ENCODE measurements at places on chromosomes 1 and 21.

GRCh38 chr21:42319376-42319775 is 4.2 kb upstream of the TFF3 start:
- DNase-seq = no peak

DNA sequence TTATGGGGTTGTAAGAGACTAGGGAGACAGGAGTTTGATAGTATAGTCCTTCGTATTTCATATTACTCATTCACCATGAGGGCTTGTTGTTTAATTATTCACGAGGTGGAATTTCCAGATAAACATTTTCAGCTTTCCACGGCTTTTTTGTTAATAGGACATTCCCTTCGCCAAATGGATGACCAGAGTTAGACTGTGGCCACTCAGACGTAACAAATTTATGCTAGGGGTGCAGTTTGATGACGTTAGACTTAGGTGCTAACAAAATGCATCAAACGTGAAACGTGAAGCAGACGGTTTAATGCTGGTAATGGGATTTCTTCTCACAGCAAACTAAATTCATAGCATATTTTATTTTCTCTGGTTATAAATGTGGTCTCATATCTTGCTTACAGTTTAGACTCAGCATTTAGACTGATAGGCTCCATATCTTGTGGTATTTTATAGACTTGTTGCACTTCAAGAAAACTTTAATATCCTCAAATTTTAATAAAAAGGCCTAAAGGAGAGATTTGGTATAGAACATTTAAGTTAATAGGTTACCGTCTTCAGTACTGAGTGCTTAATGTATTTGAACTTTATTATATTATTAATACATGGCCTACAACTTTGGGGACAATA is 2.3 kb downstream of the DHX9 start:
- no peak for DNase-seq

DNA sequence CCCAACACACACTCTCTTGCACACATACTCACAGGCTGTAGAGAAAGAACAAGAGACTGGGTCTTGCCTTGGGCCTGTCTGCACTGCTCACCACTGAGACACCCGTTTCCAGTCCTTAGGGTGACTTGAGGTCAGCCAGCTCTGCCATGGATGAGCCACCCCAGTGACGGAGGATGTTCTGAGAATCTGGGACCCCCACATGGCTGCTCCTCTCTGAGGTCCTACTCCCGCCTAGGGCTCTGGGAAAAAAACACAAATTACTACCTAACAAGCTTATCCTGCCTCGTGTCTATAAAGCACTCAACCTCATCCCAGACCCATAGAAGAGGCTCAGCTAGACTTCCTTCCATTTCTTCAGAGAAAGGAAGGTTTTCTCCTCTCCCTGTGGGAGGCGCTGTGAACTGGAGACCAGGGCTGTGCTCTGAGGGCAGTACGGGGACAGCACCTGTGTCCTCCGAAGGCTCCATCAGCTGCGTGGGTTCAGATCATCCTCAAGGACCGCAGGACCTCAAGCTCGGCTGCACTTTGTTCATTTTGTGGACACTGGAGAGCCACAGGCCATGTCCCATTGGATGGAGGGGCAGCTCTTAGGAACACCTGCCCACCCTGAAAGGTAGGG is 4.3 kb upstream of the CLEC20A start:
- DNase-seq = no peak

- no peak for DNase-seq
These were observed 200.3 kb upstream of the FOXD3 start for GRCh38 chr1:63122079-63122478.

DNA sequence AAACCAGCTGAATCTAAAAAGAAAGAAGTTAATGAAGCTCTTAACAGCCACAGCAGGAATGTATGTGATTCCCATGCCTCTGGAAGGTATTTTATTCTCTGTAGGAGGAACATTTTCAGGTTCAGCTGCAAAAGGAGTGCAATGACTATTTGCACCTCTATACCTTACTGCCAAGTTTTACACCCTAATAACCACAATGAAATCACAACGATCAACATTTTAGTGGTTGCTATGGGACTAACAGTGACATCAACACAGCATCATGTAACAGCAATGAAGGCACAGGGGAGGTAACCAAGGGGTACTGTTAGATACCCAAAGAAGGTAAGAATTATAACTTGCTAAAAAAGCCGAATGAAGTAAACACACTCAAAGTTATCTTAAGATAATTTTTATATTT is 116.3 kb upstream of the HP1BP3 start:
- no peak for DNase-seq

- no peak for DNase-seq
These were observed 1.4 kb upstream of the CACNA1S start for GRCh38 chr1:201113451-201114244.

GRCh38 chr1:119133987-119134386 is 6.5 kb downstream of the WARS2 start:
- DNase-seq = no peak

GRCh38 chr1:218330043-218330623 is 15.0 kb upstream of the TGFB2 start:
- DNase-seq = no peak

DNA sequence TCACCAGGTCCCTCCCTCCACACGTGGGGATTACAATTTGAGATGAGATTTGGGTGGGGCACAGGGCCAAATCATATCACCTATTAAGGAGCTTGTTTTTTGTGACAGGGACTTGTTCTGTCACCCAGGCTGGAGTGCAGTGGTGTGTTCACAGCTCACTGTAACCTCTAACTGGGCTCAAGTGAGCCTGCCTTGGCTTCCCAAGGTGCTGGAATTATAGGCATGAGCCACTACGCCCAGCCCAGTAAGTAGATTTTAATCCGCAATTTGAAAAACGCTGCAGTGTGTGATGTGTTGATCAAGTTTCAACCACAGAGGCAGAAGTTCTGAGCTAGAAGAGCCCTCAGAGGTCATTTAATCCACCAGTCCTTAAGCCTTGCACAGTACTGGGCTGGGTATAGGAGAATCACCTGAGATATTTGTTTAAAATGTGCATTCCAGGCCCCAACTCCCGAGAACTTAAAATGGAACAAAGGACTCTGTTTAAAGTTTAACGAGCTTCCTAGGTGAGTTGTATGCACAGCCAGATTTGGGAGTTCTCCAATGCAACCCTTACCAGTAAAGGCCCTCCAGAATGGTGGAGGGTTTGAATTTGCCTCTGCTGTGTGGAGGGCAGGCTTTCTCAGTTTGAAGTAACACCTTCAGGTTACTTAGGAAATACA is 13.4 kb downstream of the RPL11 start:
- no peak for DNase-seq

- DNase-seq = no peak
These were observed 31.3 kb downstream of the MAN1C1 start for GRCh38 chr1:25647863-25648262.

- DNase-seq = peak; percentile 72
These were observed at the start of gene LAMC2 for GRCh38 chr1:183185941-183186490. TSS of gene LAMC2 (plus strand) at chr1:183186264. CDS start at chr1:183186353, 89 bp downstream.

- DNase-seq = no peak
These were observed 41.4 kb upstream of the HMGN1 start for GRCh38 chr21:39390212-39390765.

- no peak for DNase-seq
These were observed 13.3 kb upstream of the GNG12 start for GRCh38 chr1:67846538-67846937.

GRCh38 chr1:112188611-112189010 is 199.1 kb upstream of the KCND3 start:
- no peak for DNase-seq

- peak; percentile 57 for DNase-seq
These were observed 31.3 kb downstream of the SMAP2 start for GRCh38 chr1:40404670-40405462.

- DNase-seq = no peak
These were observed 2.8 kb upstream of the CAPN9 start for GRCh38 chr1:230744382-230744781.

GRCh38 chr1:10626131-10626731 is 151.5 kb downstream of the PEX14 start:
- no peak for DNase-seq

- DNase-seq = no peak
These were observed 20.9 kb downstream of the SDC3 start for GRCh38 chr1:30887485-30888315.

DNA sequence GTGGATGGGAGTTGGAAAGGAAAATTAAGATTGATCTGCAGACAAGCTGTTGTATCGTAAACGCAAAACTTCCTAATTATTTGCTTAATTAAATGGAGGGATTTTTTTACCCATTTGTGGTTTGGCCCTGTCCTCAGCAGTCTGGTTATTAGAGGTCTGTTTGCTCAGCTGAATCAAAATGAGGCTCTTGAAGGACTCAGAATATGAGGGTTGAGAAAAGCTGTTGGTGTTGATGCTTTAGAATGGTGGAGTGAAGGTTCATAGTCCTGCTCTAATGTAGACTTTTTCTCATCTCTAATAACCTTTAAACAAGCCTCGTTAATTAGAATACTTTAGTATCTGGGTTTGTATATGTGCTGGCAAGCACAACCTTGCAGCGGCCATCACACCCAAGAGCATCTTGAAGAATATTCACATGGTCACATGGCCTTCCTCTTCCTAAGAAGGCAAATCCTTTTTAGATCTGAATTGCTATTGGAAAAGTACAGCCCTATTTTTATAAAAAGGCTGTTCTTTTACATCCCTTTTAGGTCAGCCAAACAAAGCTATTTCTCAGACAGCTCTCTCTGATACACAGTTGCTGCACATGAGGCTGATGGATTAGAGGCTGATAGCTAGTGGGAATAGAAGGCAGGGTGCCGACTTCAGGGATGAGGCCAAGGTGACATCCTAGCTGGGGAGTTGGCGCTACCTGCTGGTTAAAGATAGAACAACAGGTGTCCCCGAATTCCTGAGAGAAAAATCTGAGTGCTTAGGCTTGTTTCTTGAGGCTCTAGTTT is 53.8 kb downstream of the MACF1 start:
- peak; percentile 81 for DNase-seq

DNA sequence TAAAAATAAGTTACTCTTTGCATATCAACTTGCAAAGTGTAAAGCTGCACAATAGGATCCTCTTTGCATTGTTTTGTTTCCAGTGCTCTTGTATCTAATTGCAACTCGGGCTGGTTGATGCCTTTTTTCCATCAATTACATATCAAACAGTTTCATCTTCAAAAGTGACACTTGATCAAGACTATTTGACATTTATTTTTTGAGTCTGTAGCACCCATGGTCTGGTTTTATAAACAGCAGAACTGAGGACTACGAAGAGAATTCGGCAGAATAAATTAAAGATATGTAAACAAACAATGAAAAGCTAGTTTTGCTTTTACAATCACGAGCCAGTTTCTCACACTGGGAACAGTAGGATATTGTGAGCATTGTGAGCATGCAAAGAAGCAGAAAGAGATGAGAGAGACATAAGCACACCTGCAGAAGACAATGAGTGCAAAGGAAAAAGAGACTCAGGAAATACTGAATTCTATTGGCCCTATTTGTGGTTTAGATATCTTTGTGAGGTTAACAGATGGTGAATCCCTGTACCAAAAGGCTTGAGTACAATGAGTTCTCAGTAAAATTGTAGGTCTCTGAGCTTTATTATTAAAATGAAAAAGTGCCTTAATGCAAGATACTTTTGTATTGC is 45.4 kb downstream of the RPL5 start:
- DNase-seq = no peak

GRCh38 chr1:26028490-26028980 is 7.0 kb downstream of the EXTL1 start:
- DNase-seq = no peak

Data from NT2/D1 (cell line).